ENCODE measurements at places on chromosomes 12 and 14.

- DNase-seq, result peak; percentile 88
Measured at GRCh38 chr14:103628684-103629502, at the start of gene KLC1. KLC1 (plus strand) TSS chr14:103629211; CDS start chr14:103654565, 25,354 bp downstream.

DNA sequence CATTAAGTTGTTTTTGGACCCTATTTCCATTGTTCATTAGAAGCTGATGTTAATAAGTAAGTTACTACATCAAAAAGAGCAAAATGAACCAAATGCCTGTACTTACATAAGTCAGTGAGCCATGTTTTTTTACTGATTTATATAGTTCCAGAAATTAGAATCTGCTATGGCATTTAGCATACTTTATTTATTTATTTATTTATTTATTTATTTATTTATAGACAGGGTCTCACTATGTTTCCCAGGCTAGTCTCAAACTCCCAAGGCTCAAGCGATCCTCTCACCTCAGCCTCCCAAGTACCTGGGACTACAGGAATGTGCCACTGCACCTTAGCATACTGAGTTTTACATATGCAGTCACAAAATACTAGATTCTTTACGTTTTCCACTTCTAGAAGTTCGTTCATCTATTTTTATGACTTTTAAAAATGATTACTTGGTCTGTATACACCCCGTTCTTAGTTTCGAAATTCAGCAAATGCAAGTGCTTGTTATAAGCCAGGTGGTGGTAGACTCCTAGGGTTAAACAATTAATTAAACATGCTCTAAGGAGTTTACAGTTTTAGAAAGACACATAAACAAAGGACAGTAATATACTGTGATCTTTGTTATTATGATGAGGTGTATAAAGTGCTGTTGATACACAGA, 69.8 kb downstream of the SCFD1 start:
- no peak for DNase-seq

GRCh38 chr14:46747001-46747652, 95.5 kb upstream of the RPL10L start:
- no peak for DNase-seq

GRCh38 chr14:65462411-65462810, 49.9 kb downstream of the FUT8 start:
- DNase-seq, result no peak

GRCh38 chr14:67569651-67570290, 30.3 kb downstream of the PIGH start:
- no peak for DNase-seq

GRCh38 chr12:28079539-28079938, 107.0 kb upstream of the PTHLH start:
- no peak for DNase-seq
